Cortex of kidney (tissue), 1 donor: ENCODE measurements at places on chromosomes 7 and 10.

- no peak for DNase-seq
Observed at GRCh38 chr10:30803892-30804322, 174.4 kb upstream of the LYZL2 start.

DNA sequence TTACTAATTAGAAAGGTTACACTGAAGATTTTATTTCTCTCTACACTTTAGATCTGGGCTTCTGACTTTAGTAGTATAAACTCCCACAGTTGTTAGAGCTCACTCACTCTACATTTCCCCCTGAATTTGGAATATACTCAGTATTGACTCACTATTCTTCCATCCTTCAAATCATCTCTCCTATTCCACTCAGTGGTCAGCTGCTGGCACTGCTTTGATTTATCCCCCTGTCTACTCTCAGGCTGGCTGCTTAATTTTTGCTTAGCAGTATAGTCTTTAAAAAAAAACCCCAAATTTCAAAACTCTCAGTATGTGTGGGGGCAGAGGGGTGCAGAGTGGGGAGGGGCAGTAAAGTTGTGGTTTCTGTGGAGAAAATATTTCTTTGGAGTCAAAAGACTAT is 68.9 kb downstream of the CDK6 start:
- DNase-seq = no peak

DNA sequence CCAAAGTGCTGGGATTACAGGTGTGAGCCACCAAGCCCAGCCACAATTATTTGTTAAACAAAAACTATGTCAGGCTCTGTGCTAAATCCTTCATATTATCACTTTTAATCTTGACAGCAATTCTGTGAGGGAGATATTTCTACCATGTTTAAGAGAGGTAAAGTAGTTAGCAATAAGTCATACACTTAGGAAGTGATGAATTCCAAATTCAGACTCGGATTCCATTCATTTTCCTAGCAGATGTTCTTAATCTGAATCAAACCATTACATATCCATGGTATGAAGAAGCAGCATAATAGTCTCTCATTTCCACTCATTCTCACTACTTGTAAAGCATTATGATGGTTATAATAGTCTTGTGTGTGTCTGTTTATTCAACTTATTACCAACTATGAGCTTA is 2.9 kb upstream of the CD36 start:
- no peak for DNase-seq

GRCh38 chr7:115546790-115547189 is 483.8 kb downstream of the TFEC start:
- DNase-seq = no peak

GRCh38 chr10:79127151-79127961 is 58.6 kb downstream of the ZMIZ1 start:
- DNase-seq = no peak

DNA sequence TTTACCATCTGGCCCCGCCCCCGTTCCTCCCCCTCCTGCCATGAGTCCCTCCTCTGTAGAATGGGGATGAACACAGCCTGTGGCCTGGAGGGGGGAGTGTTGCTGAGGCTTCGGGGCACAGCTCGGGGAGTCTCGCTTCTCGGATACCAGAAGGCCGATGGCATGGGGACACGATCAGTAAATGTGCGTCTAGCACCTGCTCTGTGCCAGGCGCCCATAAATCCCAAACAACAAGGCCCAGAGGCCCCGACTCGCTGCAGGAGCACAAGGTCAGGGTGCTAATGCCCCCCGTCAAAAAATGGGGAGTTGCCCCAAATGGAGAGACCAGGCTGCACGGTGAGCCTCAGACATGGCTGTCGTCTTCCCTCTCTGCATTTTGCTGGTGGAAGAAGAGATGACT is 40.7 kb downstream of the JAKMIP3 start:
- DNase-seq = no peak
